Inflammatory macrophage treated with lipopolysaccharide for 4 hours (primary cell): ENCODE measurements at places on chromosomes 13 and 19.

DNA sequence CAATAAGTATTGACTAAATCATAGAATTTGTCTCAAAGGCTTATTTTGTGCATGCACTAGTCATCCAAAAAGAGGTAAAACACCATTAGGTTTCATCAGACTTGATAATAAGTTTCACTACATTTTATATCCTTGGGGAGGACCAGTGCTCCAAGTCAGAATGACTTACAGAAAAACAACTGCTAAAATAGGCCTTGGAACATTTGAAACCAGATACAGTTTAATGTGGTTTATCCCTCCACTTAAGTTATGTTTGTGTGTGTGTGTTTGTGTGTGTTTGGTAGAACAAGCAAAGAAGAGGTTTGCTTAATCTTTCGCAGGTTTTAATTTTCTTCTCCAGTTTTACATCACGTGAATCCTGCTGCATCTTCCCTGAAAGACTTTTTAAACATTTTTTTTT lies 570.9 kb downstream of the PCDH9 start:
- no peak for DNase-seq

GRCh38 chr13:49305792-49306425 lies 58.2 kb downstream of the CDADC1 start:
- DNase-seq: no peak

- DNase-seq: no peak
Observed at GRCh38 chr13:27211271-27211670, 39.7 kb upstream of the USP12 start.

DNA sequence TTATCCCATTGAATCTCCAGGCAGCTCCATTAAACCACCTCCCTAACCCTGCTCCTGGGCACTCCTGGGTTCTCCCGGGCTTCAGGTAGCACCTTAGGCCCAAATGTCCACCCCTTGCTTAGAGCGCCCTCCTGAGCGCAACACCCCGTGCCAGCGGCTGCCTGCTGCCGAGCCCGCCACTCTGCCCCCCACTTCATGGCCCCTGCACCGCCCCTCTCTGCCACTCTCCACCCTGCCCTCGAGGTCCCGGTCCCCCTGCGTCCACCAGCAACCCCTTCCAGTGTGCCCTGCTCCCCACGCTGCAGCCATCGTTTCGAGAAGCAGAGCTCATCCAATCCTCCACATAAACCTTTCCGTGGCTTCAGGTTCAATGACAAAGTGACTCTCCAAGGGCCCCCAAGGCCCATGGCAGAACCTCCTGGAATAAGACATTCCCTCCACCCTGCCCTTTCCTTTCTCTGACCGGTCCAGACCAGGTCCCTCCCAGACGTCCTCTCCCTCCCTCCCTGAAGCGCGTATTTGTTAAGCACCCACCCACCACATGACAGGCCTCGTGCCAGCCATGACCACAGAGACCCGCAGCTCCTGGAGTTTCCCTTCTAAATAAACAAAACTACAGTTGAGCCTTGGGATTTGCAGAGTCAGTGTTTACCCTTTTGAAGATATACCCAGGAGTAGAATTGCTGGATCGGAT lies 66.6 kb downstream of the ARHGEF18 start:
- DNase-seq: peak; percentile 15

GRCh38 chr19:41808663-41809566 lies 12.5 kb downstream of the CEACAM3 start:
- peak; percentile 70 for DNase-seq

DNA sequence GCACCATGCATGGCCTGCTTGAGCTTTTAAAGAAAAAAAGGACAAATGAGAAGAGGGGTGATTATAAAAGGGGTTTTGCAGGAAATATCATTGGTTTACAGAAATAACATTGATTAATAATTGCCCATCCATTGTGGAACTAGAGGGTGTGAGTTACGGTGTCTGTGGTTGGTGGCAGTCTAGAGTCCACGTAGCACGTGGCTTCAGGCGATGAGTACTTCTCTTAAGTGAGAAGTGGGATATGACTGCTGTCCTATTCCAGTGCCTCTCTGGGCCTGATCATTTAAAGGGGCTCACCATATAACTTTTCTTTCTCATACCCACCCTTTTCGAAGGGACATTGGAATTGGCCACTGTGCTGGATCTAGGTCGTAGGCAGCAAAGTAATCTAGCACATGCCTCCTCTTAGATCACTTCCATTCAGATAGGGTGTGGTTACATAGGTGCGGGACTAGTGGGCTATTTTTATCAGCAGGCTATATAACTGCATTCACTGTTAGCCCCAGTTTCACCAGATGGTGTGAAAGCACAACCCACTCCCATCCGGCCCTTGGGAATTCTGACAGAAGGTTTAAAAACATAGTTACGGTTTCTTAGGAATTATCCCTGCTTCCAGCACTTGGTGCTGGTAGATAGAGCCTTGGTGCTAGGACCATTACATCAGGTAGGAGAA lies 19.9 kb downstream of the PPP5C start:
- DNase-seq: no peak

- peak; percentile 83 for DNase-seq
Observed at GRCh38 chr13:20525601-20526544, at the start of gene CRYL1. TSS of gene CRYL1 (minus strand) at chr13:20525857. CDS start at chr13:20525794, 63 bp downstream.

DNA sequence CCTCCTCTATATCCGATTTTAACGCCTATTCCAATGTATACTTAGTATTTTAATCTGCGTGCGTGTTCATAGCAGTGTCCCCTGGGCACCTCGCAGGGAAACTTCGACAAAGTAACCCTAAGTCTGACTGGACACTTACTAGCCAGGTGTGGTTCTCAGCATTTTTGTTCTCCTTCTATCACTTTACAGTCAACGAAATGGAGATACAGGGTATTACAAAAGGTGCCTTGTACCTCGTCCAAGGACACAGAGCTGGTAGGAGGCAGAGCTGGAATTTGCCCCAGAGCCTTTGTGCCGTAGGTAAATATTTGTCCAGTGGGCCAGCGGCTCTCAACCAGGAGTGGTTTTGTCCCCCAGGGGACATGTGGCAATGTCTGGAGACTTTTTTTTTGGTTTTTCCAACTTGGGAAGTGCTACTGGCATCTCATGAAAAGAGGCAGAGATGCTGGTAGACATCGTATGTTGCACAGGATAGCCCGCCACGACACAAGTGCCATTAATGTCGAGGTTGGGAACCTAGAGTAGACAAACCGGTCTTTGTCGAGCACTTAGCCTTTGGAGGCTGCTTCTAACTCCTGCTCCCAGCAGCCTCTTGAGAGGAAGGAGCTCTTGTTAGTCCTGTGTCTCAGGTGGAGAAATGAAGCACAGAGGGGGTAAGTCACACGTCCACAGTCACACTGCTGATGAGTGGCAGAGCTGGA lies 1.1 kb downstream of the ZNF444 start:
- no peak for DNase-seq

DNA sequence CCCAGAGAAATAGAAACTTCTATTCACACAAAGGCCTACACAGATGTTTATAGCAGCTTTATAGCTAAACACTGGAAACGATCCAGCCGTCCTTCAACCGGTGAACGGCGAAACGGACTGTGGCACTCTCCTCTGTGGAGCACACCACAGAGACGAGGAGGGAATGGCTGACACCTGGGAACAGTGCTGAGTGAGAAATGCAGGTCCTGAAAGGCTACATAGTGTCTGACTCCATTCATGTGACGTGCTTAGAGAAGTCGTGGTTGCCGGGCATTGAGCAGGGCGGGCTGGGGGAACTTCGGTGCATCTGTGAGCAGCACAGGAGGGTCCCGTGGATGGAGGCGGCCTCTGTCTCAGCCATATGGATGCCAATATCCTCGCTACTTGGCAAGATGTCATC lies 3.1 kb upstream of the GRK1 start:
- DNase-seq: no peak

DNA sequence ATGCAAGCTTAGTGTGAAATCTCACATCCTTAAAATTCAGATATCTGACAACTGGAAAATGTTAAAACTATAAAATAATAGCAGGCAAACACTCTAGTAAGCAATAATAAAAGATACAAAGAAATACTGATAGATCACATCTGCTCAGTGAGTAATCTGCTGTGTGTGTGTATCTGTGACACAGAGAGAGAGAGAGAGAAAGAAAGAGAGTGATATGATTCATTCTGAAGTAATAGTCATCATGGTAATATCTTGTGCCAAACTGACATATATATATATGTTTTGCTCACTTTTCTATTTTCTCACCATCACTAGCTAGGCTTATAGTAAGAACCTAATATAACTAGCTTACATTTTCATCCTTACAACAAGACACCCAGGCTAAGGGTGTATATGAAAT lies 288.0 kb upstream of the SLITRK6 start:
- no peak for DNase-seq

- DNase-seq: no peak
Observed at GRCh38 chr13:94305033-94305432, 174.4 kb downstream of the DCT start.

- DNase-seq: no peak
Observed at GRCh38 chr19:37243206-37243632, 25.2 kb downstream of the ZNF383 start.

DNA sequence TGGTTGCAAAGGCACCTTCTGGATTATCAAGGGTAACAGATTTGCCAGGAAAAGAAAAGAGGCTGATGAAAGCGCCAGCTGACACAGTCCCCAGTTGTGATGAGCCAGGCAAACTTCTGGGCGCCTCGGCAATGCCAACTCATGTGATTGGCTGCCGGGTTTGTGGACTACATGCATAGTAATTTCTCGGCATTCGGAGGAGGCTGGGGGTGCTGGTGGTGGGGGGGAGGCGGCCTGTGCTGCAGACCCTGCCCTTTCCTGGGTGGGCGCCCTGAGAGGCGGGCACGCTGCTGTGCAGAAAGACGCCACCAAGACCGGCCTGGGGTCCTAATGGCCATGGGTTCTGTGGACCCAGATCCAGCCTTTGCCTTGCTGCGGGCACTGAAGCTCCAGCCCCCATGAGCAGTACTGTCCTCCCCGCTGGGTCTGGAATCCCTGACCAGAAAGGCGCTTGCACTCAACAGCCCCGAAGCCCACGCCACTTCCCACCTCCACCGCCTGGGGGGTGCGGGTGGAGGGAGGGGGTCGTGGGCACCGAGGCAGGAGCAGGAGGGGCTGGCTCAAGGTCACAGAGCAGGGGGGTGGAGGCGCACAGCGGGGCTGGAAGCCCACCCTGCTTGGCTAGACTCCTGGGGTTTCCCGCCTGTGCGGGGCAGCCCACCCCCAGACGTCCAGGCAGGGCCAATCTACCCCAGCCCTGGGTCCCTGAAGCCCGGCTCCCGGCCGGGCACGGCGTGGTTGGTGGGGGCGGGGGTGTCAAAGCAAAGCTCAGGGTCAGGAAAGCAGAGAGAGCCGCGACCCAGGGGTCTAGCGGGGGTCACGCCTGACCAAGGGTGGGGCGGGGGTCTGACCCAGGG lies 1.0 kb downstream of the DIRAS1 start:
- DNase-seq: peak; percentile 24

- DNase-seq: no peak
Observed at GRCh38 chr19:52734331-52734892, 432 bp downstream of the ZNF611 start.

GRCh38 chr13:29676535-29676934 lies 81.0 kb upstream of the SLC7A1 start:
- DNase-seq: no peak

DNA sequence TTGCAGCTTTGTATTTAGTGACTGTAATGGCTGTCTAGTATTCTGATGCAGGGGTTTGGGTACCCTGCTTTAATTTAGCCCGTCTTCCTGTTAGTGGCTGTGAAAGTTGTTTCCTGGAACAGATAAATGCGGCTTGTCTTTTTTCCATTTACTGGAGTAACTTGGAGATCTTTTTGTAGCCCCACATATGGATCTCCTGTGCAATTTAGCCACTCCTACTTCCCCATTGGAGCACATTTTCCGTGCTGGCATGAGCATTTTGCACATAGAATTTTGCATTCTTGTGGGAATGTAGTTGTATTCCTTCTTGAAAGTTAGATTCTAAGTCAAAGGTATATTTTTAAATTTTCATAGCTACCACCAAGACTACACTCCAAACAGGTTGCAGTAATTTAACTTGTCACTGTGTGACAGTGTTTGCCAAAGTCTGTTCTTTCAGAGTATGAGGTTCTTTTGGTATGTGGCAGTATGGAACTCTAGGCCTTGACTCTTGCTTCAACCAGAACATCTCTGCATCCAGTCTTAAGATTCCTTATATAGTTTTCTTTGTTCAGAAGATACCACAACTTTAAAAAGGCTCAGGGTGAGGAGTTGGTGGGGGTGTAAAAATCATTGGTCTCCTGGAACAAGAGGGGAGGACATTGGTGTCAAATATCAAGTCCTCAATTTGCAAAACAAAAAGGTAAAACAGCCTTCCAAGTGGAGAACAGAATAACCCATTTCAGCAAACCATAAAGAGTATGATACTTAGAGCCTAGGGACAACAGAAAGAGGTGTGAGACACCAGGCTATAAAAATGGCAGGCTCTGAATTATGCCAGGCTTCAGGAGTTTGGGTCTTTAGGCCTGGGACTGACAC lies 21.1 kb upstream of the CCDC97 start:
- no peak for DNase-seq

DNA sequence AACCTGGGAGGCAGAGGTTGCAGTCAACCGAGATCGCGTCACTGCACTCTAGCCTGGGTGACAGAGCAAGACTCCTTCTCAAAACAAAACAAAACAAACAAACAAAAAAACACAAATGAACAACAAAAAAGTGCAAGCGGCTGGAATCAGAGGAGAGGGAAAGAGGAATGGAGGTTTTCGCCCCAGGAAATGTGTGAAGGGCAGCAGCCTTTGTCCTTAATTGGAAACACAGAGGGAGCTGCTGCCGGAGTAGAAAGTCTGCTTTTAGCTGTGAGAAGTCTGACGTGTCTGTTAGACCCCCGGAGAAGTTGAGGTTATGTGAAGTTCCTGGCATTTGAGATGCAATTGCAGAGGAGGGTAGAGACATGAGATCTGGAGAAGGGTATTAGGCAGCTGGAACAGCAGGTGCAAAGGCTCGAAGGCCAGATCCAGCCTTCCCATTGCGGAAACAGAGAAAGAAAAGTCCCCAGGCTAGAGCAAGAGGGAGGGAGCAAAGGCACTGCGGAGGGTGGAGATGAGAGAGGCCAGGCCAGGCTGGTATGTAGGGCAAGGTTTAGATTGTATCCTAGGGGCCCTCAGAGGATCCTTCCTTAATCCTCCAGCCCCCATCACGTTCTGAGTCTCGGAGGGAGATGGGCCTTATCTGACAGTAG lies 473 bp downstream of the TMIGD2 start:
- no peak for DNase-seq

- no peak for DNase-seq
Observed at GRCh38 chr19:55481794-55482155, 3.2 kb upstream of the NAT14 start.

- DNase-seq: no peak
Observed at GRCh38 chr13:50459046-50459445, 384.4 kb downstream of the DLEU7 start.

DNA sequence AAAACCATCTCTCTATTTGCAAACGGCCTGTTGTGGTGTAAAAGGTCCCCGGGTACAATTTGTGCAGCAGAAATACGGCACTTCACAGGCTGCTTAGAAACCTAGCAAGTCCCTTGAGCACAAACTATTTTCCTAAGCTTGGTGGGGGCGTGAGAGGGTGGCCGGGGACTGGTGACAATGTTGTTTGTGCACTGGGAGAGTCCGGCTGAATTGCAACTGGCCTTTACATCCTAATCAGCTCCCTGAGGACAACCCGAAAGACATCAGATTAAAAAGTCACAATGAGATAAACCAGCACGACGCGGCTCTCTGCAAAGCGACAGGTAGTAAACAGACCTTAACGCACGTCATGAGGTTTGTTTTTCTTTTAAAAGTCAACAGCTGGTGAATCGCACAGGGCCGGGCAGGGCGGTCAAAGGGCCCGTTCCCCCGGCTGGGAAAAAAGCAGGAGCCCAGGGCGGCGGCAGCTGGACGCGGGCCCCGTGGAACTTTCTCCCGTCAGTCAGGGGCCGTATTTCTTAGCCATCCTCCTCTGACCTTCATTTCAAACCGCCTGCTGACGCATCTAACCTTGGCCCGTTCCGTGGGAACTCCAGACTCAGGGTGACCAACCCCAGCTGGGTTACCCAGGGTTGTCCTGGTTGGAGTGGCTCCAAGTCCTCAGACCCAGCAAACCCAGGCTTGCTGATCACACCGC lies 112.3 kb downstream of the GADD45B start:
- DNase-seq: no peak
